ENCODE measurements at places on chromosomes 4 and X.

DNA sequence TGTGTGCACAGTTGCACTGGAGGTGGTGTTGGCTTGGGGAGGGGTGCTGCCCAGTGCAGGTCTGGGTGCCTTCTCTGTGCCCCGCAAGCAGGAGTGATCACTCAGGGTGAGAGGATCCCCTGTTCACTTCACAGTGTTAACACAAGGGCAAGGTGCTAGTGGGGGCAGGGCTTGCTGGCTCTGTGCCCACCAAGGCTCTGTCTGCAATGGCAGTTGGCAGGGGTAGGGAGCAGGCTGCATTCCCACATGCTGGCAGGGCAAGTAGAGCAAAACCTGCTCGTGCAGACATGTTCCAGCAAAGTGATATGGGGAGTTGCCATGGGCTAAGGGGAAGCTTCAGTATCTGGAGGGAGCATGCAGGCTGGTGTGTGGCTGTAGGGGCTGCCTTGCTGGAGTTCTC is 428.0 kb downstream of the ZNF674 start:
- no peaks in the 10 kb centered on the region for H3K36me3 ChIP-seq
- H3K27me3 ChIP-seq: no peaks in the 10 kb centered on the region
- DNase-seq: no peak
- no peaks in the 10 kb centered on the region for H3K4me1 ChIP-seq

DNA sequence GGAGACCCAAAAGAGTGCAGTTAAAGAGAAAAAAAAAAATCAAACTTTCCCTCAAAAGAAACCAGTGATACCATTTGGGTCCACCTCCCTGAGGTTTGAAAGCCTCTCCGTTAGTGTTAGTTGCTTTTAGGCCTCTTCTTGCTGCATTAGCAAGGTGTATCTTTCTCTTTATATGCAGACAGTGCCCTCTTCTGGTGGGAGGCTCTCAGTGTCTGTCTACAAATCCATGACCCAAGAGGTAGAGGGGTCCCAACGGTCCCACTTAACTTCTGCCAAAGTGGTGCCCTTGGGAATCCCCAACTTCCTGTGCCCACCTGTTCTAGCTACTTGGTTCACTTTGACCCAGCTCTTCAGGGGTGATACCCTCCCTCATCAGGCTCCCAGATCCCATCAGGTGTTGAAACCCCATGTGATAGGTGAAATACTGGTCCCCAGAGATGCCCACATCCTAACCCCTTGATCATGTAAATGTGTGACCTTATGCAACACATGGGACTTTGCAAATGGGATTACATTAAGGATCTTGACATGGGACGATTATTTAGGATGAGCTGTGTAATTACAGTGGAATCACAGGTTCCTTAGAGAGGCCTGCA is 63.7 kb upstream of the CD99 start:
- no peak overlapping the region for H3K27ac ChIP-seq
- H3K4me3 ChIP-seq: no peak overlapping the region
- no peaks in the 10 kb centered on the region for H3K4me1 ChIP-seq
- DNase-seq: peak; percentile 43

- DNase-seq: no peak
- no peak overlapping the region for H3K4me3 ChIP-seq
- H3K36me3 ChIP-seq: no peaks in the 10 kb centered on the region
- no peak overlapping the region for H3K27ac ChIP-seq
- no peaks in the 10 kb centered on the region for H3K4me1 ChIP-seq
These were observed 8.9 kb downstream of the CFAP99 start for GRCh38 chr4:2427383-2428334.

GRCh38 chr4:48025005-48025404 is 8.4 kb downstream of the NIPAL1 start:
- DNase-seq: no peak
- H3K27ac ChIP-seq: no peak overlapping the region
- H3K4me3 ChIP-seq: no peak overlapping the region
- H3K27me3 ChIP-seq: no peaks in the 10 kb centered on the region

DNA sequence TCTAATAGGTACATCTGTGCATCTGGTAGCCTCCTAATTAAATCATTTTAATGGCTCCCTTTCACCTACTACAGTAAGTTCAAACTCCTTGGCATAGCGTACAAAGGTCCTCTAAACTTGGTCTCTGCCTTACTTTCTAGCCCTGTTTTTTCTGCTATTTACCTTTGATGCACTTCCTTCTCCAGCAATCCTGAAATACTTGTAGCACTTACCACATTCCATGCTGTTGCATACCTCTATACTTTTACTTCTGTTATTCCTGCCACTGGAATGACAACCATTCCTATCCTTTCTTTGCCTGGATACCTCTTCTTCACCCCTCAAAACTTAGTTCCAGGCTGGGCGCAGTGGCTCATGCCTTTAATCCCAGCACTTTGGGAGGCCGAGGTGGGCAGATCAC is 56.6 kb upstream of the LHFPL1 start:
- no peak overlapping the region for H3K27ac ChIP-seq
- peaks cover 2% of the 10 kb centered on the region for H3K27me3 ChIP-seq
- H3K4me1 ChIP-seq: no peaks in the 10 kb centered on the region
- H3K4me3 ChIP-seq: no peak overlapping the region
- no peak for DNase-seq

GRCh38 chrX:110001740-110002299 is 1.1 kb upstream of the TMEM164 start:
- peaks cover 7% of the 10 kb centered on the region for H3K36me3 ChIP-seq
- H3K4me1 ChIP-seq: no peaks in the 10 kb centered on the region
- H3K27me3 ChIP-seq: no peaks in the 10 kb centered on the region
- H3K4me3 ChIP-seq: no peak overlapping the region
- no peak for DNase-seq

- no peaks in the 10 kb centered on the region for H3K4me1 ChIP-seq
- H3K27me3 ChIP-seq: no peaks in the 10 kb centered on the region
- no peak overlapping the region for H3K27ac ChIP-seq
- no peaks in the 10 kb centered on the region for H3K36me3 ChIP-seq
- DNase-seq: no peak
- H3K4me3 ChIP-seq: no peak overlapping the region
These were observed 52.5 kb downstream of the TRPC5OS start for GRCh38 chrX:111928456-111928855.

DNA sequence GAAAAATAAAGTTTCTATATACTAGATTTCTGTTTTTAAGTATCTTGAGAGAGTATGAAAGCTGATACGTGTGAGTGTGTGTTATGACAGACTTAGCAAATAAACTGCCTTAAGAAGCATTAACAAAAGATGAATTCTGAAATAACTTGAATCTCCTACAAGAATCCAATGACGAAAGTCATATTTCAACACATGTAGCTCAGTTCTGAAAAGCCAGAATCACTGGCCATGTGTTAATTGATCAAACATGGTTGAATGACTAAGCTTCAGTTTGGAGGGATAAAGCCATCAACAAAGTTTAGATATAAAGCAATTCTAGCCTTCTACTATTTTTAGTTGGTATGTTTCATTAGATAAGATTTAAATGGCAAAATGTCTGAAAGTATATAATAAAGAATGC is 88.5 kb upstream of the ETNPPL start:
- DNase-seq: no peak
- H3K36me3 ChIP-seq: no peaks in the 10 kb centered on the region
- H3K4me3 ChIP-seq: no peak overlapping the region
- no peaks in the 10 kb centered on the region for H3K4me1 ChIP-seq
- H3K27me3 ChIP-seq: no peaks in the 10 kb centered on the region

Measured in small intestine (tissue), 16 donors.